Effector memory CD8-positive, alpha-beta T cell (primary cell): ENCODE measurements at places on chromosomes 1 and 21.

GRCh38 chr1:1373815-1374588, 1.0 kb downstream of the AURKAIP1 start:
- no peak for DNase-seq

DNA sequence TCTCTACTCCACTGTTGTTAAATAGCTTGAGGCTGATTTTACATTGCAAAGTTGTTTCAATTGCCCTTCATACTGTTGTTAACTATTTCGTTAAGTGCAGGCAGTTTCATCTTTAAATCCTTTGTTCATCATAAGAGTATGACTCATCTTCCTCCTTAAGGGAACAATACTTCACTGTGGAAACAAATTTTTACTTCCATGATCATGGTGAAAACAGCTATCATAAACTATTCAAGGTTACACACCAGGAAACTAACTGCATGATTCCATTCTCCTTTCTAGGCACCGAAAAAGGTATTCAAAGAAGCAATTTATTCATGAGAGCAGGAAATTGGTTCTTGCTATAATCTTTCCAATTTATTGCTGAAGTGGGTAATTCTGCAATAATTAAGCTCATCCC, 593.2 kb downstream of the LRRIQ3 start:
- no peak for DNase-seq

- DNase-seq: no peak
These were observed 647 bp downstream of the S100A8 start for GRCh38 chr1:153389973-153390879.

- no peak for DNase-seq
These were observed 18.8 kb downstream of the AVPR1B start for GRCh38 chr1:206098242-206098919.

DNA sequence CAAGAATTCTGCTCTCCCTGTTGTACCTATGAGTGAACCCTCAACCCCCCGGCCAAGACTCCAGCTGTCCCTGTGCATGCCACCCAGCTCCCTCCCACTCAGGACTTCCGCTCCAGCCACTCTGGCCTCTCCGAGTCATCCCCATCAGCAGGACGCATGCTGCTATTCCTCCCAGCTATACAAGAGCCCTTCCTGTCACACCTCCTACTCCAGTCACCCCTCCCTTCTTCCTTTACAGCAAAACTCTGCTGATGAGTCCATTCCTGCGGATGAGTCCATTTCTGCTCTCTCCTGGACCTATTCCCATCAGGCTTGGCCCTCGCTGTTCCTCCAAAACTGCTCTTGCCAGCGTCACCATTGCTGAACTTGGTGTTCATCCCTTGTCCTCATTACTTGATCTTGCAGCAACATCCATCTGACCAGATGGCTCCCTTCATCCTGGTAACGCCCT, 42.2 kb downstream of the H3-3A start:
- DNase-seq: no peak

- no peak for DNase-seq
These were observed 3.1 kb upstream of the BARHL2 start for GRCh38 chr1:90720145-90720636.

DNA sequence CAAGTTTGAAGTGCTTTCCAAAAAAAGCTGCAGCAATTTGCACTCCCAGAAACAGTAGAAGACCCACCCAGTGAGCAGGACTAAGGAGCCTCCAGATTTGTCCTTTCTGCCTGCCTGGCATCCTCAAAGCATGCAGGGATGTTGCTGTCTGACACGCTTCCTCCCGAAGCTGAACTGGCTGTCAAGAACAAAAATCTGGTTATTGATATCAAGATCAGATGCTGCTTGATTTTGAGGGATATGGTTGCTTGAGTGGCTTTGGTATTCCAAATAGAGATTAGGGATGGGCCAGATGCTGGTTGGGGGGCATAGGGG, 143.3 kb downstream of the MRPS6 start:
- DNase-seq: no peak

- no peak for DNase-seq
These were observed 6.1 kb upstream of the ADORA1 start for GRCh38 chr1:203121186-203122015.

DNA sequence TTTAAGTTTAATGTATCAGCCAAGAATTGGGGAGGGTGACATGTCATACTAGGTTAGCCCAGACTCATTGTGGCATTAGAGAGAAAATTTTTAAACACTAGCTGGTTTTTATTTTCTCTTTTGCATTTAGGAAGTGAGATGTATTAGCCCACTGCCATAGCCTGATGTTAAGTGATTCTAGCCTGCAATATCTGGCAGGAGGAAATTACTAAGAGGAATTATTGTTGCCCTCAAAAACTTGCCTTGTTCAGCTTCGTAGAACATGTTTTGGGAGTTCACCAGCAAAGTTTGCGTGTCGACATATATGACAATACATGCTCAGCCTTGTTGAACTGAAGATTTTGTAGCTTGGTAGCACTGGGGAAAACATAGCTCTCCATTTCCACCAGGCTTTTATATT, 12.5 kb downstream of the ADAM30 start:
- DNase-seq: no peak

DNA sequence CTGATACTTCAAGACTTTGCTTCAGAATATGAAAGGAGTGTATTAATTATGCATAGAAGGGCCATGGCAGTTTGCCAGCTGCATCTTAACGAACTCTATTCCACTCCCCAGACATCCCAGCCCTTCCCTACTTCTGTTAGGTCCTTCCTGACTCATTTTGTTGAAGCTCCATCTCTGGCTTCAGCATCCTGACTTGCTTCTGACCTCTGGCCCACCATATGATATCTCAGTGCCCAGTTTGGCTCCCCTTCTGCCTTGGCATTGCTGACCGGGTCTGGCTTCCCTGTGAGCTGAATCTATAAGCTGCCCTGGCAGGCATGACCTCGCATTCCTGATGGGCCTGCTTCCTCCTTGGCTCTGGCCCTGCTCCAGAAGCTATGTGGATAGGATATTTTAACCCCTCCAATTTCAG, 27.6 kb upstream of the ARHGAP29 start:
- DNase-seq: no peak

GRCh38 chr1:54545916-54546635, 2.0 kb upstream of the ACOT11 start:
- no peak for DNase-seq

DNA sequence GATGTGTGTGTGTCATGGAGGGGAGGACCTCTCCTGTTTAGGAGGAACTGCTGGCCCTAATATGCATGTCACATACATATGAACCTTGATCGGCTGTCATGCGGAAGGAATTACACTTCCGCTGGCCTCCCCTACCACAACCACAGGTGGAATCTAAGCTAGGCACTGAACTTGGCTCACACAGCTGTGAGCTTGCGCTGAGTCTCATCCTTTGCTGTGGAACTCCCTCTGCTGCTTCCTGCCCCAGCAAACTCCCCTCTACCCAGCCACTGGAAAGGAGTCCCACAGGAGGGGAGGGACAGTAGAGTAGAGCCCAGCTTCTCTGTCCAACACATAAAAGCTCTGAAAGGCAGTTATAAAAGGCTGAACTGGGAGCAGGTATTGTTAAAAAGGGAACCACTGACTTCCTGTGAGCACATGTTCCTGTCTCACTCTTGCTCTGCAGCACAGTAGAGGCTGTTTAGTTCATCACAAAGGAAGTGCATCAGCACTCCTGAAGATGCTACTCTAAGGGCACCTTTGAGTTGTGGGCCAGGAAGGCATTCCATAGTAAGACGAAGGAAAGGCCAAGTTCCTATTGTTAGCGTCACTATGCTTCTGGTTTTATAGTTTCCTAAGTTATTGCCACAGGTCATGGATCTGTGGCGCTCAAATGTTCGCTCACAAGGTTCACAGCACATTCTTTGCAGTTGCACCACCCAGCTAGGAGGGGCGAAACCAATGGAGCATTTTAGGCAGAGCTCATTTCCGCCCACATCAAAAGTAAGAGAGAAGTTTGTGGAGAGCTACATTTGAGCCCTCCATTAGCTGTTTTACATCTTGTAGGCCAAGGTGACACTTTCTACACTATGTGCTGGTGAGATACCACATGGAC, 17.7 kb upstream of the PTPRC start:
- DNase-seq: peak; percentile 62

DNA sequence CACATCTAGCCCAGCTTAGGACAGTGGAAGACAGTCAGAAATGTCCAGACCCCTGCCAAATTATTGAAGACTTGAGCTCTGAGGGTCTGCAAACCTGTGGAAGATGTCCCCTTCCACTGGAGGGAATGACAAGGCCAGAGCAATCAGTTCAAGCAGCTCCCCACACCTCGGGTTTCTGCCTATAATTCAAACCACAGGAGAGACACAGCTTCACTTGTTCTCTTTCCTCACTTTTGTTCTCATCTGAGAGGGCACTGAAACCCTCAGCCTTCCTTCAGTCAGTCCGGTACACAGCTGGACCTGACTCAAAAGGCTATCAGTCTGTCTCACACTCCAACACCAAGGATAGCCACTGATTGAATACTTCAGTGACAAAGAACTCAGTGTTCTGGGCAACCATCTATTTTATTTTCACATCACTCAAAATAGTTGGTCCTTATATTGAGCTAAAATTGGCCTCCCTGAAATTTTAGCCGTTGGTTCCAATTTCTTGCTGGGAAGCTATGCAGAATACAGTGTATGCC, 70.1 kb downstream of the TENT5C start:
- no peak for DNase-seq

DNA sequence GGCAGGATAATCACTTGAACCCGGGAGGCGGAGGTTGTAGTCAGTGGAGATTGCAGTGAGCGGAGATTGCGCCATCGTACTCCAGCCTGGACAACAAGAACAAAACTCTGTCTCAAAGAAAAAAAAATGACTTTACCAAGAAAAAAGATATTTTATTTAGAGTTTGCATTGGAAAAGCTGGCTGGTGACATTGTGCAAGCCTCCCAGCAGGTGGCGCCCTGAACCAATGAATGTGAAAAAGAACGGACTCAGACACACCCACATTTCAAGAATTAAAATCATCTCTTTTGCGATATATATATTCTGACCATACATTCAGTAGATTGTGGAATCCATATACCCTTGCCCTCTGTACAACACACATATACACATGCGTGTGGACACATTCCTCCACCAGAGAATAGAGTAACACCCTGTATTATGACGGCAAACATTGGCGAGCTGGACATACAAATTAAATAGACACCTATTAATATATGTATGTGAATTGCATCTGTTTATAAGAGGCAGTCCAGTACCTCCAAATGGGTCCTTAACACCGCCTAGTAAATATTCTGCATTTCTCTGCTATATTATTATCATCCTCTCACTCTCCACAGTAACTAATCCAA, 39.0 kb upstream of the CADM3 start:
- DNase-seq: peak; percentile 61

DNA sequence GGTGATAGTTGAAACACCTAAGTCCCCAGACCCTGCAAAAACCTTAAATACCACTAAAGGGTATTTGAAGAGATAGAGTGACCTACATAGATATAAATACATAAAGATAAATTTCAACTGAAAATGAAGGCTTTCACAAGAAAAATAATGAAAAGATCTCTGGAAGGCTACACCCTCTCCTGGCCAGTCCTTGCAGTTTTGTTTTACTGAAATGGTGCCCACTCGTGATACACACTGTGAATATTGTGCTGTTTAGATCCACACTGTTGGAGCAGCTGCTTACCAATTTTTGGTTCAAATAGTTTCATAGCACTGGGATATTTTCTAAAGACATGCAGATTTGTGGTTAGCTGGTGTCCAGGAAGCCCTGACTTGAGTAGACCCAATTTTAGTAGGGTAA, 31.5 kb upstream of the RNF187 start:
- DNase-seq: no peak

DNA sequence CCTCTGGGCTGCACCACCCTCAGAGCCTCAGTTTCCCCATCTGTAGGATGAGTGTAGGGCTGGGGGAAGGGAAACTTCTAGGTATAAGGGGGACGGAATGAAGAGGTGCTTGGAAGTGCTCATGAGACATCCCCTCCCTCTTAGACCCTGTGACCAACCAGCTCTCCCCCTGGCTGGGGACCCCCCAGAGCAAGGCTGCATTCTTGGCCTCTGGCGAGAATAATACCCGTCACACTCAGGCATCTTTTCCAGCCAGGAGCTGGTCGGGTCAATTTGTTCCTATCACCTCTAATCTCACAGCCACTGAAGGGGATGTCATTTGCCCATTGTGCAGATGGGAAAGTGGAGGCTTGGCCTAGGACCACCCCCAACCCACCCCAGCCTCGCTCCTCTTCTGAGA, 443.0 kb downstream of the PTPRU start:
- DNase-seq: no peak

- no peak for DNase-seq
These were observed 86.9 kb downstream of the IER5 start for GRCh38 chr1:181175356-181175910.

DNA sequence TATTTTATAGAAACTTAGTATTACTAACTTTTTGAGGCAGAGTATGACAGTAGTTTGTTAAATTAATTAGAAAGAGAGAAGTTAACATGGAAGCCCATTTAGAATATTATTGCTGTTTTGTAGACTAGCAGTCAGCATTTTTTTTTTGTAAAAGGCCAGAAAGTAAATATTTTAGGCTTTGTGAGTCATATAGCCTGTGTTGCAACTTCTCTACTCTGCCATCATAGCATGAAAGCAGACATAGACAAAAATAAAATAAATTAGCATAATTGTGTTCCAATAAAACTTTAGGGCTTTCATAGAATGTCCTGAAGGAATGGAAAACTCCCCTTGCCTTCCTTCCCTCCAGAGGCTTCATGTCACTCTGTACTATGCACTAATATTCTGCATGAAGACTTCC, 12.3 kb upstream of the RGS4 start:
- no peak for DNase-seq

GRCh38 chr1:95116580-95117206, 462 bp upstream of the TLCD4 start:
- DNase-seq: peak; percentile 26

DNA sequence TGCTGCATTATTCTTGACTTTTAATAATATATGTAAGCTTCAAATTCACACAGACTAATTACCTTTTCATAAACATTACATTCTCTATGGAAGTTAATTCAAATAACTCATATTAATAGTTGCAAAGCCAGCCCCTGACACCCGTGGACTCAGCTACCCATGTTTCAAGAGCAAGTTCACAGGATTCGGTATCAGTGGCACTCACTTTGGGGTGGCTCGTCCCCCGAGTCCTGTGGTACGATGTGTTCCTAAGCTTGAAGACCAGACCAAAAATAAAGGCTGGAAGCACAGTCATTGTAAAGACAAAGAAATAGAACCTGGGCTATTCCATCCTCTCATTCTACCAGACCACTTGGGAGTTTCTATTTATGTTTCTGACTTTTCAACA, 70.9 kb downstream of the ITPKB start:
- DNase-seq: no peak

DNA sequence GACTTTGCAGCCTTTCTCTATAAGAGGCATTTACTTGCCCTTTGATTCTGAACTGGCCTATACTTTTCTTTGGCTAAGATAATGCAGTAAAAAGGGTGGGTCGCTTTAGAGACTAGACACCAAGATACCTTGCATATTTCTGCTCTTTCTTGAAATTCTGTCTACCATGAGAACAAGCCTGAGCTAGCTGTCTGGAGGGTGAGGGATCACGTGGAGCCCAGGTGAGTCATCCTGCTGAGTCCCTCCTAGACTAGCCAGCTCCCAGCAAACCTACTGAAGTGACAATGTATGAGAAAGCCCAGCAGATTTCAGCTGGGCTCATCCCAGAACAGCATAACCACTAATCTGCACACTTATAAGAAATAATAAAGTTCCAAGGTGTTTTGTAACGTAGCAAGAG, 408.0 kb upstream of the KAZN start:
- no peak for DNase-seq
